NCI-H345 (cell line): ENCODE measurements at places on chromosomes 7 and 10.
A peak's percentile ranks its signal among the peaks of the same experiment; 100 is the strongest.

- DNase-seq = peak; percentile 6
Observed at GRCh38 chr7:37440738-37441385, 7.8 kb downstream of the ELMO1 start.

- no peak for DNase-seq
Observed at GRCh38 chr10:131438665-131439064, 127.1 kb upstream of the TCERG1L start.

DNA sequence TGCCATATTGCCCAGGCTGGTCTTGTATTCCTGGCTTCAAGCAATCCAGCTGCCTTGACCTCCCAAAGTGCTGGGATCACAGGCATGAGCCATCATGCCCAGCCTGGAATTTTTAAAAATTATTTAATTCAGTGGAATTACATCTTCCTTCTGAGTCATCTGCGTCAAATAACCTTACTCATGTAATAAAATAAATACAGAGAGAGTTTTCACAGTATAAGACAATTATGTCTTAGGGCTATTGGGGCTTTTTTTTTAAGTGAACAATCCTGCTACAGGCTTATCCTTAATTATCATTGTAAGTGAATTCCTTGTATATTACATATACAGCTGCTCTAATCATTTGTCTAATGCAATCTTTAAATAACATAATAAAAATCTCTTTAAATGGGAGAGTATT lies 108.3 kb downstream of the MAPK8 start:
- DNase-seq = no peak

- no peak for DNase-seq
Observed at GRCh38 chr10:47443145-47443544, 40.8 kb downstream of the ANXA8 start.

- no peak for DNase-seq
Observed at GRCh38 chr7:29946428-29947186, 43.0 kb downstream of the SCRN1 start.

DNA sequence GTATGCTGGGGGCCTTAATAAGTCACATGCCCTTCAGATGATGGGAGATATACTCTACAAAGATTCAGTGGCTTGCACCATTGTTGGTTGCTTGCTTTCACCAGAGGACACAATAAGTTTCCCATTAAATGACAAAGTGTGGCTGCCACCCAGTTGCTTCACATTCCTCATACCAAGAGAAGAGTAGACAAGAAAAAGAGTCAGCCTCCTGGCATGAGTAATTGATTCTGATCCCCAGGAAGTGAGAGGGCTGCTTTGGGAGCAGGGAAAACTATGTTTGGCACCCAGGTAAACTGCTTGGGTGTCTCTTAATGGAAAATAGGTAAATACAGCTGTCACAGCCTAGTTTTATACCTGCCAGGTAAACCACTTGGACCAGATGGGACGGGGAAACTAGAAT lies 66.7 kb upstream of the IL6 start:
- DNase-seq = no peak

DNA sequence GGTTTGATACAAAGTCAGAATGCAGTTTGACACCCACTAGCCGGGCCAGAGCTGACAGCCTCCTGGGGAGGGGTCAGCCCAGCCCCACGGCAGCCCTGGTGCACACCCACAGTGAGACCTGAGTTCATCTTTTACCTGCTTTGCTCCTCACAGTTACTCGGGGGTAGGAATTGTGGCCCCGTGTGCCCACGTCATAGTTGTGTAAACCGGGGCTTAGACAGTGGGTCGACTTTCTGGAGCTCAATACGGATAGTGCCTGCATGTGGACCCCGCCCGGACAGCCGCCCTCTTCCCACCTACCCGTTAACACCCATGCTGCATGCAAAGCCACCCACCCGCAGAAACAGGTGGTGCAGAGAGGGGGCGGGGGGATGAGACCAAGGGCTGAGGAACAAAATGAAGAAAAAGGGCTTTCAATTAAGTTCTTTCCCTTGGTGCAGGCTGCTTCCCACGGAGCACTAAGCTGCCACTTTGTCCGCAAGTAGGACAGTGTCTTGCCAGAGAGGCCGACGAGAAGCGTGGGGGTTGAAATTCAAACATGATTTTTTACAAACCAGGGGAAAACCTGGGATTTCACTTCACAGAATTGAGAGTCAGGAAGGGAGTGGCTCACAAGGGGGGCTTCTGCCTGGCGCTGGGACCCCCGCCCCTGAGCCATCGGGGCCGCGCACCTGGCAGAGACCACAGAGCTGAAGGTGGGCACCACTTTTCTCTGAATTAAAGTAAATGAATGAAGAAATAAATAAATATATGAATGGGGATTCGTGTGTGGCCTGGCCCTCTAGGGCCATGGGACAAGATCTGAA lies 24.6 kb upstream of the FOXL3 start:
- no peak for DNase-seq

- DNase-seq = no peak
Observed at GRCh38 chr7:71184136-71184535, 52.2 kb downstream of the GALNT17 start.

DNA sequence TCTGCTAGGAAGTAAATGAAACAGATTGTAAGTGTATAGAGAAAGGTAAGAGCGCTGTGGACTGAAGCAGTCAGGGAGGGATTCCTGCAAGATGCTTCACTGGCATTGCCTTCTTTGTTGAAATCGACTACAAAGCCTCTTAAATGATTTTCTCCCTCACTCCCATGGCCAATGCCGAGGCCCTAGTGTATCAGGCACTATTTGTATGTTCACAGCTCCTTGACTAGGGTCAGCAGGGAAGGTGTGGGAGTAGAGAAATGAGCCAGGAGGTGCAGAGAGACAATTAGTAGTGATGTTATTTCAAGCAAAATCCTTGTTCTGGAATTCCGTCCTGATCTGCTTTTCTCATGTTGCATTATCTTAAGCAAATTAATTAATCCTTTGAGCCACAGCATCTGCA lies 22.9 kb upstream of the DUSP5 start:
- no peak for DNase-seq

- DNase-seq = no peak
Observed at GRCh38 chr7:41928781-41929180, 225.9 kb upstream of the INHBA start.

DNA sequence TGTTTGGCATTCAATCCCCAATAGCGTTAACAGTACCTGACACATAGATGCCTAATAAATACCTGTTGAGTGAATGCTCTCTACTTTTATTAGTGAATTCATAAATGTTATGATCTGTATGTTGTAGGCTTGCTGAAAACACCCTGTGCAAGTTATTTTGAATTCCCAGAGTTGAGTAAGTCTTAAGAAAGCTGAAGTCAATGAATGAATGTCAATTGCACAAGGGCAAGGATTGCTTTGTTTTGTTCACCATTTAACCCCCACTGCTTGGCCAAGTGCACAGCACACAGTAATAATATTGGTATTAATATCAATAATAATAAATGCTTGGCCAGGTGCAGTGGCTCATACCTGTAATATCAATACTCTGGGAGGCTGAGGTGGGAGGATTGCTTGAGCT lies 10.2 kb downstream of the CPA1 start:
- DNase-seq = no peak

- DNase-seq = no peak
Observed at GRCh38 chr10:117107238-117107637, 30.8 kb downstream of the VAX1 start.

DNA sequence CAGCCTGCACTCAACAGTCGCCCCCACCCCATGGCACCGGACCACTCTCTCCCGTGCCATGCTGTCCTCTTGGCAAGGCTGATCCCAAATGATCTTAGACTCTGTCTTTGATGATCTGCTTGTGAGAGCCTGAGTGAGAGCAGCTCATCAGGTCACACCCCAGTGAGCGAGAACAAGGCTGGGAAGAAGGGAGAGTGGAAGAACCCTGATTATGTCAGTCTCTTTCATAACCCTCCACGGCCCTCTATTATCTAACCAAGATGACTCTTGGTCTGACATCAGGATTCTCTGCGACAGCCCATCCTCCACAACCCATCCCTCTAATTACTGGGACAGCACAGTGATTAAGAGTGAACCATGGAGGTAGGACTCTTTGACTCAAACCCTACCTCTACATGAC lies 53.1 kb upstream of the C7orf33 start:
- no peak for DNase-seq

DNA sequence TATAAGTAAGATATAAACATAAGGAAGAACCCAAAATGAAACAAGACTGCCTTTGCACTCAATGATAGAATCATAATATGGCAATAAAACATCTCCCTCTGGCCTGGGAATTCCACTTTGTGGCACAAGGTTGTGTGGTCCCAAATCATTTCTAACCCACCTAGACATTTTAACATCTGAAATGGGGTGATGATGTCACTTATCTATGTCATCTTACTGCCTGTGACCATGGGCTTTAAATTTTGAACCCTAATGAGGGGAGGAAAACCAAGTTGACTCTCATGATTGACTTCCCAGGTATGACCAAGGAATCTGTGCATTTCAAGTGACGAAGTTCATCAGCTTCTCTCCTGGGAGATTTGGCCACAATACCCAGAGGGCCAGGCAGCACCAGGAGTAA lies 24.5 kb upstream of the ACSM6 start:
- no peak for DNase-seq

- DNase-seq = no peak
Observed at GRCh38 chr10:97149079-97149531, 36.7 kb downstream of the SLIT1 start.

DNA sequence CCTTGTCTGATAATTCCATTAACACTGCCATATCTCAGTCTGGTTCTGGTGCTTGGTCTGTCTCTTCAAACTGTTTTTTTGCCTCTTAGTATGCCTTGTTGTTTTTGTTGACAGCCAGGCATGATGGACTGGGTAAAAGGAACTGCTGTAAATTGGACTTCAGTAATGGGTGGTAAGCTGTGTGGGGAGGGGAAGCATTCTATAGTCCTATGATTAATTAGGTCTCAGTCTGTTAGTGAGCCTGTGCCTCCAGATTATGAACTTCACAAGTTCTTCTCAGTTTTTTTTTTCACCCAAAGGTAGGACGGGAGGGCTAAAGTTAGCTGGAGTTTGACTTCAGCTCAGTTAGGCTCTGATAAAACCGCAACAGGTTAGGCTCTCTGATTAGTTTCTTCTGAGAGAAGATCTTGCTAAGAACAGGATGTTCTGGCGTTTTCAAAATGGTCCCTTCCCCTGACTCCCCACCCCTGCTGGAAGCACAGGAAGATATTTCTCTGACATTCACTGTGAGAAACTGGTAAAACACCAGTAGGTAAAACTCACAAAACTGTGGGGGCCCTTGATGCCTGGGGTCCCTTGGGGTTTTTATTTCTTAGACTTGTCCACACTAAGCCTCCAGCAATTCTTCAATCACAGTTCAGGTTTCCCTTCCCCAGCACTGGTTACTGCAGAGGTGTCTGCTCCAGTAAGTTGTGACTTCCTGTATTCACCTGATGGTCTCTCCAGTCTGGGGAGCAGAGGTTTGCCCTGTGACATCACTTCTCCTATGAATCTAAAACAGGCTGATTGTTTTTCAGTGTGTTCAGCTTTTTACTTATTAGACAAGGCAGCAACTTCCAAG lies 43.3 kb upstream of the CCDC71L start:
- DNase-seq = no peak

DNA sequence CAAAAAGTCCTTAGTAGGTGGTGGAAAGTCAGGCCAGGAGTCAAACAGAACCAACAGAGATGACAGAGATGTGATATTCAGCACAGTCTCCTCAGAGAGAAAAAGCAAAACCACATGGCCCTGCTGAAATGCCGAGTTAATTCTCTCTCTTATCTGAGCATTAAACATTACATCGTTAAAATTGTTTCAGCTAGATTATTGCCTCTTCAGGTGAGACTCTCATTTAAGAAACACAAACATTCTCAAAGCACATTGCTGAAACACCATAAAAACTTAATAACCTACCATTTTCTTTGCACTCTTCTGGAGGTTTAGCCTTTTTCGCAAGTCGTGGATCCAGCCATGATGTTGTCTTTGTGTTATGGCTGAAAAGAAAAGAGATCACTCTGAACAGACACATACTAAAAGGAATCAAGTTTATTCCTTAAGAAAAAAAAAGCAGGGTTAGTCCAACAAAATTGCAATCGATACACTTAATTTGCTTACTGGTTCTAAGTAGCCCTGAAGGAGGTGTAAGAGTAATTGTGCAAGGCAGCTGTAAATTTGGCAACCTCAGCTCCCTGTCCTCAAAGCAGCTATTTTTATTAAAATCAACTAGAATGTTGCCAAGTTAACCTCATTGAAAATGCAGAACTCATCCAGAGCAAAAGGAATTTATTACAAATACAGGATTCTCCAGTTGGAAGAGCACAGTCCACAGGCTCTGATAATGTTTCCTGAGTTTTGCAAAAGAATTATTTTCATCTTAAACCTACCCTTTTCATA lies 691.1 kb downstream of the PHTF2 start:
- DNase-seq = no peak

DNA sequence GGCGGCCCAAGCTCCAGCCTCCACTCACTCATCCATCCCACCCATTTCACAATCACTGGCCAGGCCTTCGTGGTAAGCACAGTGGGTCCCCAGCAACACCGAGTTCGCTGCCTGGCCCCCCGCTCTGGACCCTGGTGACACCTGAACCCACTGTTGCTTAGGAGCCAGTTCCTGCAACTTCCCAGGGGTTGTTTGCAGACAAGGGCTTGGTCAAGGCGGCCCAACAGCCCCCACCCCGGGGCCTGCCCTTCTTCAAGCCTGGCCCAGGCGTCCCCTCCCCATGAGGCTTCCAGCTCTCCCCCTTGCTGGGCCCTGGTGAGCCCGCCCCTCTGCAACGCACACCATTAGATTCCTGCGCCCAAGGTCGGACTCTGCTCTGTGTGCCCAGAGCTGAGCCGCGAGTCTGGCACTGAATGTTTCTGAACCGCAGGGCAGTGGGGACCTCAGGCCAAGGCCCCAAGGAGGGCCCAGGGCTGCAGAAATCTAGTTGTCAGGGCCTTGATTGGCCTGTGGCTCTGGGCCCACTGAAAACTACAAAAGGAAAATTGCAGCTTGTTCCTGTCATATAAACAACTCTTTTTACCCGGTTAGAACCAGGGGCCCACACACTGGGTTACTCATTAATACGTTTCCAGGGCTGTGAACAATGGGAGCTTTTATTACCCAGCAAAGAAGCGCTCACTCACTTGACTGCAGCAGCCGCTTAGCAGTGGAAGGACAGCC lies 2.1 kb upstream of the COX19 start:
- DNase-seq = no peak
